ENCODE measurements at places on chromosomes 6 and 20. TPM values are rescaled to one million over a fixed set of nuclear protein-coding genes. Genes with fewer than 3 reads are reported as not detected.
A peak's percentile ranks its signal among the peaks of the same experiment; 100 is the strongest.

DNA sequence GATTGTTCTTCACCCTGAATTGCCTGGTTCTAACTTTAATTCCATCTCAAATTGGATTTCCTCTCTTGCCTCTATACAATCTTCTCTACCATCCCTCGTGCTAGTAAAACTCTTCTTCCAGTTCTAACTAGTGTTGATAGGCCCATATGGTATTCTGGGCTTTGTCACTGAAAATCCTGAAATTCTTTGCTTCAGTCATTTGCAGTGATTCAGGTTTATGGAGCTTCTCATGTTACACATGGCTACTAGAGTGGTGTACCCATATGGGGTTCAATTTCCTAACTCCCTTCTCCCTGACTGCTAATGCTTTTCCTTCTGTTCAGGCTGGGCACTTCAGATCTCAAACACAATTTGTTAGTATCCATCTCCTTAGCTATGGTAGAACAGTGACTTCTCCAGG is 956.6 kb downstream of the KIF16B start:
- no peak for DNase-seq

Gene UBD
- not detected for total RNA-seq

Gene BPIFA1
- total RNA-seq = not detected

Gene HMGCLL1
- total RNA-seq = not detected

Gene NRSN1
- 0.68 TPM for total RNA-seq

Gene LAMA2
- total RNA-seq = 36.6 TPM

Gene LIN28B
- total RNA-seq = not detected

- DNase-seq = no peak
These were observed 84.7 kb downstream of the CD164 start for GRCh38 chr6:109297406-109298110.

DNA sequence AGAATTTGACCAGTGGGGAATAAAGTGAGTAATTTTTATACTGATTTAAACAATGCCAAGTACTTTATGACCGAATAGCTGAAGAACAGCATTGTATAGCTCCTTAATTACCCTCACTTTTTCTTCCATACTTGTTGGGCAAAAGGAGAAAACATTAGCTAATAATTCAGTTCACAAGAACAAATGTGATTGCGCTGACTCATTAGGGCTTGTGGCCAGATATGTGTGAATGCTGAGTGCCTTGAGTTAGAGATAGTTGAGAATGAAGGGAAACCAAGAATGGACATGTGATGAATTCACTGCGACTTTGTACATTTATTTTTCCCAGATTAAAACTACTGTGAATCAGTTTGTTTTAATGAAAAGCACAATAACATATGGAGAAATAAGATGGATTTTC is 669.4 kb downstream of the TFAP2A start:
- DNase-seq = no peak

Gene AKAP12
- total RNA-seq = 47.0 TPM

Gene CLPSL2
- total RNA-seq = not detected

DNA sequence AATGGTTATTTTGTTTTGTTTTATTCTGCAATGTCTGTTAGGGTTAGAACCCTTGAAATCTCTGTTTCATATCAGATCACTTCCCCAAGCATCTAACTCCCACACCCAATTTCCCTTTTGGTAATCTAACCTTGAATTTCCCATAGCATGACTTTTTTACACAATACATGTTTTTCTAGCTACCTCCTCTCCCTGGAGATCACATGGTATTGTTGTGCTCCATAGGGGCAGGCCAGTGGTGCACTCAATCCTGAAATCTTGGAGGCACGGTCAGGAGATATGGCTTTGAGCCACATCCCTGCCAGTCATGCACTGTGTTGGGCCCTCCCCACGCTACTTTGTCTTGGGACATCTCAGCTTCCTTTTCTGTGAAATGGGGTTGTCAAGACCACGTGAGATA is 36.7 kb upstream of the NNAT start:
- no peak for DNase-seq

- DNase-seq = peak; percentile 63
These were observed 42.3 kb upstream of the NAA20 start for GRCh38 chr20:19974630-19975435.

Gene LRRN4
- total RNA-seq = not detected

DNA sequence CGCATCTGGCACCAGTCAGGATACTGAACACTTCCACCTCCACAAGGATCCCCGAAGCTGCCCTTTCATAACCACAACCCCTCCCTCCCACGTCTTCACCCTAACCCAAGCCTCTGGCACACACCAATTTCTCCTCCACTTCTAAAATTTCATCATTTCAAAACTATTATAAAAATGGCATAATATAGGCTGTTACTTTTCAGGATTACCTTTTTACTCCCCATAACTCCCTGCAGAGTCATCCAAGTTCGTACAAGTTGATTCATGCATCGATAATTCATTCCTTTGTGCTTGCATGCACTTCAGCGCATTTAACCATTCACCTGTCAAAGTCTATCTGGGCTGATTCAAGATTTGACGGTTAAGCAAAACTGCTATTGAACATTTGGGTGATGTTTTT is 30.6 kb upstream of the LY86 start:
- no peak for DNase-seq

Gene UCKL1
- 57.8 TPM for total RNA-seq

Gene CDH26
- total RNA-seq = 1.4 TPM

Gene SPEF1
- total RNA-seq = not detected

DNA sequence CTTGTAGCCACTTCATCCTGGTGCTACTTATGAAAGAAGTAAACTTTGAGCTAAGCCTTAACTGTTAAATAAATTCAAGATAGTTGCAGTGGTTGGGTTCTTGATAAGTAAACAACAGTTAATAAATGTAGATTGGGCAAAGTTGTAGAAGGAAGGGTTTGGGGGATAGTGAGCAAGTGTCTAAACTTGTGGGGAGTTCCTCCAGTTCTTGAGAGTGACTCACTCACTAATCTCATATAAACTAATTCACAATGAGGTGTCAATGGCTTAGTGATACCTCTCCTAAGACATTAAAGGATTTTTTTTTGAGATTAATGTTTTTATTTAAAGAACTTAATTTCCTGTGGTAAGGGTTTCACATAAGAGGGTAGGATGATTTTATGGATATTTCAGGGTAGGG is 507.4 kb downstream of the BMP2 start:
- DNase-seq = no peak

Gene KCNQ2
- total RNA-seq = 0.37 TPM

DNA sequence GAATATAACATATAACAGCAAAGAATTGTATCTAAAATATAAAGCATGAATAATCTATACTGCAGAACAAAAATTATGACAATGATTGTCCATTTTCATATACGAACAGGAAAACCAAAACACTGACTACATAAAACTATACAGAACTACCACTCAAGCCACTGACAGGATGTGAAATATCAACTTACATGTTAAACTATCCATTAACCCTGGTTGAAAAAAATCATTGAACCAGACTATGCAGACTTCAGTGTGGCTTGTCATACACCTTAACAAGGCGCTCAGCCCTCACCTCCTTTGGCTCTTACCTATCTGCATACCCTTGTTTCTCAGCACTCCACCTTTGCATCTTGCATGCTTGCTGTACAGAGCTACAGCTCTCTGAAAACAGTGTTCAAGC is 34.9 kb downstream of the ASCC3 start:
- DNase-seq = no peak

- no peak for DNase-seq
These were observed 18.6 kb downstream of the SNX14 start for GRCh38 chr6:85574932-85575598.

DNA sequence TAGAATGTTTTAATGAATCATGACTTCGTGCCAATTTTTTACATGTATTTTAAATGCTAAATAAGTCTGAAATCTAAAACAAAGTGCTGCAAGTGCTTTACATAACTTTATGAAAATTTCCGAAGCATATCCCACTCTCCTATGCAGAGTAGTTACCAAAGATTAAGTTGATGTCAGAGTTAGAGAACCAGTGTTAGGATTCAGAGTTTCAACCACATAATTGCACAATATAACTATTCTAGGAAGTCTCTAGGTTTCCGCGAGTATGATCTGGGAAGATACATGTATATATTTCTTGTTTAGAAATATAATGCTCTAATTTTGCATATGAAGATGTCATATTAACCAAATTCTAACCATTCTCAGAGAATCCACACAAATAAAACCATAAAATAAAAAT is 74.8 kb downstream of the ASCC3 start:
- DNase-seq = no peak

DNA sequence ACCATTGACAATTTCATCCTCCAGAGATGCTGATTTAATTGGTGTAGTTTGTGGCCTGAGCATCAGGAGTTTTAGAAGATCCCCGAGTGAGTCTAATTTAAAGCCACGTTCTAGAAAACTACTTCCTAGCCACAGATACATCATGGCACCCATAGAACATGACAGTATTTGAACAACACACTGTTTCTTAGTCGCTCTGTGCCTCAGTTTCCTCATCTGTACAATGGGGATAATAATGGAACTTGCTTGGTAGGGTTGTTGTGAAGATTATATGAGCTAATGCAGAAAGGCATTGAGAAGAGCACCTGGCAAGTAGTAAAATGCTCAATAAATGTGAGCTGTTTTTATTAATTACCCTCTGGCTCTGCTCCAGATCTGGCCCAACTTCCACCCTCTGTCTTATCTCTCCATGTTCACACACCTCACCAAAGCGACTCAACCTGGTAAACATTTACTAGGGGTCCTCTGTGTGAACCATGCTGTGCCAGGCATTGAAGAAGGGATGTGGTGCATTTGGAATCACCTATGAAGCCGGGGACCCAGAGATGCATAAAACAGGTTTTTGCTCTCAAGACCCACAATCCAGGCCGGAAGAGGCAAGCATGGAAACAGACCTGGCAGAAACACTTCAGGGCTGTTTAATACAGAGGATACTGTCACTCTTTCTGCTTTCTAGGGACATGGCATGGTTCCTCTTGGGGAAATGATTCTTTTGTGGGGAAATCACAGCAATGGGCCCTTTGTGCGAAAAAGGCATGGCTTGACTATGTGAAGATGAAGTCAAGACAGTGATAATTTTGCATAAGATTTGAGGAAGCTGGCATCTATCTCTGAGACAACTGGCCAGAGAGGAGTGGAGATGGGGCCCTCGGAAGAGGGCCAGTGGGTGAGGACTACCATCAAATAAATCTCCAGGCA is 16.2 kb upstream of the MRPS18A start:
- DNase-seq = no peak

DNA sequence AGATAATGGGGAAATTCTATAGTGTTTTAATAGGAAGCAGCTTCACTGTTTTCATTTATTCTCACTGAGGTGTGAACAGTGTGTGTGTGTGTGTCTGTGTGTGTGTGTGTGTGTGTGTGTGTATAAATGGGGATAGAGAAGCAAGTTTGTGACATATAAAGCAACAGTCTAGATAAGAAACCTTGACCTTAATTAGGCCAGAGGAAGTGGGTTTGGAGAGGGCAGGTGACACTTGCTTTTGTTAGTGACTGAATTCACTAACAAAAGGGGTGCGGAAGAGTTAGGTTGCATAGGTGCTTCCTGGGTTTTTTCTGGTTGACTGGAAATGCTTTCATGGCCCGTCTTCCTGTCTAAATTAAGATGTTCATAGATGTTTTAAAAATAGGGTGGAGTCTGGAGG is 515.7 kb upstream of the FLRT3 start:
- DNase-seq = no peak

Gene ZNF311
- not detected for total RNA-seq

DNA sequence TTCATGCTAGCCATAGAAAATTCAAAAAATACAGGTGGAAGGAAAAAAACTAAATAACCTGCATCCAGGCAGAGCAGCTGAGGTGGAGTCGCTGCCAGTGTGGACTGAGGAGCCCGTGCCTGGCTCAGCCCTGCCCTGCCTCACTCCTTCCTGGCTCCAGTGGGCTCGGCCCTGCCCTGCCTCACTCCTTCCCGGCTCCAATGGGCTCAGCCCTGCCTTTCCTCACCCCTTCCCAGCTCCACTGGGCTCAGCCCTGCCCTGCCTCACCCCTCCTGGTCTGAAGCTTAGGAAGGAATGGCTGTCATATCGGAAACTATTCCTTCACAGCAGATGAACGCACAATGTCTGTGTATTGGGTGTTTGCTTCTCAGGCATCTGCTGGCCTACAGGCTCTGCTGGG is 142.1 kb downstream of the SMOC2 start:
- no peak for DNase-seq

GRCh38 chr6:106134906-106135634 is 48.9 kb downstream of the PRDM1 start:
- peak; percentile 68 for DNase-seq

DNA sequence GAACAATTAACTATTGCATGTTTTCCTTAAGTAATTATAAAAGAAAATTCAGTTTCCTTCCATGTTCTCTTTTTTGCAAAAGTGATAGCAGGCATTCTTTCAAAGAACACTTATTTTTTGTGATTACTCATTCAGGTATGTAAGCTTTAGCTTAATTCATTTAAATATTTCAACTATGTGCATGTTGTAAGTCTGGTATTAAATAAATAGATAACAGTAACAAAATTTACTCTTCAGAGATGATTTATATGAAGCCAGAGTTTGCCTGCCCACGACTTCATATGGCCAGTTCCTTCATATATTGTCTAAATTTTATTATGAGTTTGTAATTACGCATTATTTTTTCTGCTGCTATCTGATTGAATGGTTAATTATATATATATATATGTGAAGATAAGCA is 110.9 kb downstream of the ADGRG6 start:
- no peak for DNase-seq

GRCh38 chr6:1577896-1578745 is 31.6 kb upstream of the FOXC1 start:
- no peak for DNase-seq

Gene FILIP1
- total RNA-seq = 7.4 TPM

DNA sequence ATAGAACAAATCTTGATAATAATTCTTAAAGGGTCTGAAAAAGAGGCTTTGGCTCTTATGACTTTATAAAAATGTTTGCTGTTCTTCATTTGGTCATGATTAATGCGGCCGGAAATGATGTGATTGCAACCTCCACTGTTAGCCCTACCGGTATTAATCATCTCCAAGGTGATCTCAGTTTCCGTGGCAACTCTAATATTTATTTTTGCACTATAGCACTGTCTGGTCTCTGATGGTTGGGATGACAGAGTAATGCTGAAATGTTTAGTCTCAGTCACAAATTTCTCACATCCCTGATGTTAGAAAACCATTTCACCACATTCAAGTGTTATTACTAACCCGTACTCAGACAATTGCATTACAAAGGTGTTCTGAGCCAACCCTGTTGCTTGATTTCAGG is 87.4 kb downstream of the TMEM200A start:
- no peak for DNase-seq

- DNase-seq = no peak
These were observed 31.1 kb downstream of the CD109 start for GRCh38 chr6:73727114-73727513.

Data from transverse colon (tissue), 4 donors.